ENCODE measurements at places on chromosomes 2 and 18.
A peak's percentile ranks its signal among the peaks of the same experiment; 100 is the strongest.

GRCh38 chr2:16621316-16621715, 44.3 kb downstream of the CYRIA start:
- no peak for DNase-seq

- DNase-seq: no peak
Observed at GRCh38 chr2:109407276-109408042, 206.3 kb downstream of the SEPTIN10 start.

- DNase-seq: no peak
Observed at GRCh38 chr2:214648520-214648919, 161.0 kb downstream of the BARD1 start.

DNA sequence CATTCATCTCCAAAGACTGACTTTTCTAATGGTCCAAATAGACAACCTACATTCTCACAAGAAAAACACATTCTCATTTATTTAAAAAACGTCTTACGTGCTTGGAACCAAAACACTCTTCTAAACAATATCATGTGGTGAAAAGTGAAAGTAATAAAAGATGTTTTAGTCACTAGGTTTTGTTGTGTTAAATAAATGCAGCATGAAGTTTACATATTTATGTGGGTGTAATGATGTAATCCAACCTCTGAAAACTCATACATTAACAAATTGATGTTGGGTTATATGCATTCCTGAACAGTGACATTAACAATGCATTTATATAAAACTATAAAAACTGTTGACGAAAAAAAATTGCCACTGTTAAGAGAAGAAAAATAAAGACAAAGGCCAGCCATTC, 55.1 kb upstream of the ACVR2A start:
- DNase-seq: no peak

DNA sequence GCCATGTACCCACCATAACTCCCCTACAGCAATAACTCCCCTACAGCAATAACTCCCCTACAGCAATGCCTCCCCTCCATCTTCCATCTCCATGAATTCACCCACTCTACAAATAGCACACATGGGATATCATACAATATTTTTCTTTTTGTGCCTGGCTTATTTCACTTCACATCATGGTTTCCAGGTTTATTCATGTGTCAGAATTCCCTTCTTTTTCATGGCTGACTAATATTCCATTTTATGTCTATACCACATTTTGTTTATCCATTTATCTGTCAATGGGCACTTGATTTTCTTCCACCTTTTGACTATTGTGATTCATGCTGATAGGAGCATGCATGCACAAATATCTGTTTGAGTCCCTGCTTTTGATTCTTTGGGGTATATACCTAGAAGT, 178.3 kb downstream of the SMAD7 start:
- DNase-seq: no peak

GRCh38 chr18:46770708-46771107, 13.9 kb upstream of the ST8SIA5 start:
- no peak for DNase-seq

DNA sequence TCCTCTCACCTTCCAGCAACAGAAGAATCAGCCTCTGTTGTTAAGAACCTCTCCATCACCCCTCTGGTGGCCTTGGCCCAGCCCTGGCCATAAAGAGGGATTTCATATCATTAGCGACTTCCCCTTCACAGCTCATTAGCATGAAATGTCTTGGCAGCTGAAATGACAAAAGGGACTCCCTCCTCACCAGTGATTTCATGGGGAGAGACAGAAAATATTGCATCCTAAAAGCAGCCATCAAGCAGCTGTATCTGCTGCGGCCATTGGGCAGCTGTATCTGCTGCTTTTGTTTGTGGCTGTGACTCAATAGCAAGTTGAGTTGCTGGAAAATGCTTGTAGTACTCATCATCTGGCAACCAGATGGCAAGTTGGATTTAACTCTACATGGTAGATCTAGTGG, 105.9 kb upstream of the RMDN2 start:
- DNase-seq: no peak

DNA sequence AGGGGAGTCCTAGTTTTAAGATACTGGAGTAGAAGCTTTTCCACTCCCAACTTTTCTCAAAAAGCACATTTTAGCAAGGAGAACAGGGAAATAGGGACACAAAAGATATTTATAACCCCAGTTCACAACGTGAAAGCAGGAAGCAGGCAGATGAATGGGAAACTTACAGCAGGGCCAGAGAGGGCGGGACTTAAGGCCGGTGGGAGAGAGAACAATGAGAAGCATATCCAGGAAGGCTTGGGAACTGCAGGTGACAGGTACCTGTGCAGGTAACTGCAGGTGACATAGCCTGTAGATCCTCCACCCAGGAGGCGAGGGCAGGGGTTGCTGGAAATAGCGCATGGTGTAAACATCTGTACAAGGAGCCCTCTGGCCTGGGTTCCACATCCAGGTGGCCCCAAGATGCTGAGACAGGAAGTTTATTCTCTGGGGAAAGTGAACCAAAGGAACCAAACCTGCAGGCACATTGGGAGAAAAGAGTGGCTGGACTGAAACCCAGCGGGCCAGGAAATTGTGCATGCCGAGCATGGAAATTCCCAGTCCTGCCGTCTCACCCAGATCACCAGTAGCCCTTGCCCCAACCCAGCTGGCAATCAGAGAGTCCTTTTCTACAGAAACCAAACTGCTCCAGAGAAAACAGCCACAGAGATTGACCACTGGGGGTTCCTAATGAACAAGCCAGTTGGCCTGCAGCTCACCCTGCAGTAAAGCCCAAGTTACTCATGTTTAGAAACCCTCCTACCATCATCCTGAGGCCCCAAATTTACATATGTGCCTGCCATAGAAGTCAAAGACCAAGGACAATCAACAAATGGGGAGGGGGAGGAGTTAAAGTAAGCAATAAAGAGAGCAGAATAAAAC, 24.3 kb upstream of the COL6A3 start:
- DNase-seq: peak; percentile 27

DNA sequence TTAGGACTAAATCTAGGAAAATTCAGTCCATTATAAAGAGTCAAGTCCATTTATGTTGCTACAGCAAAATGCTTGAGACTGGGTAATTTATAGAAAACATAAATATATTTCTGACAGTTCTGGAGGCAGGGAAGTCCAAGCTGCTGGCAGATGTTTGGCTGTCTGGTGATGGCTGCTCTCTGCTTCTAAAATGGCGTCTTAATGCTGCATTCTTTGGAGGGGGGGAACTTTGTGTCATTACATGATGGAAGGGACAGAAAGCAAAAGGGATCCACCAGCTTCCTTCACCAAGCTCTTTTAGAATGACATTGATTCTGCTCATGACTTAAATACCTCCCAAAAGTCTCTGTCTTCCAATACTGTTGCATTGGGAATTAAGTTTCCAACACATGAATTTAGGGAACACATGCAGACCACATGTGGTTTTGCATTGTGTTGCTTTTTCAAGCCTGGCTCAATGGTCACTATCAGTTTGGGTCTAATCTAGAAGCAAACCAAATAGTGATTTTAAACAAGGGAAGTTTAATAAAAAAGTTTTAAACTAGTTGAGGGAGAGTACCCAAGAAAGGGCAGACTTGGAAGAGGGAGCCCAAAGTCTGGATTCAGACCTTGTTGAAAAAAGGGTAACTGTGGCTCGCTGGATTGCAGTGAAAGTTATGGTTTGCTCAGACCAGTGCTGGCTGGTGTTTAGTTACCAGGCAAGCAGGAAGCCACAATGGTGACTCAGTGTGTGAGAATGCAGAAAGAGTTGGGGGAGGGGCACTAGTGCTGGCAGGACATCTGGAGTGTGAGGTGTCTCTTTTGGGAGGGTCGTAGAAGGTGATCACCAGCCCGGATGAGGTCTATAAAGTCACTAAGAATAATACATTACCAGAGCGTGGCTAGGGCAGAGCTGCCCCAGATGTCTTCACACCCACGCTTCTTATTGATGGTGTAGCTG, 30.8 kb downstream of the C18orf54 start:
- peak; percentile 30 for DNase-seq

DNA sequence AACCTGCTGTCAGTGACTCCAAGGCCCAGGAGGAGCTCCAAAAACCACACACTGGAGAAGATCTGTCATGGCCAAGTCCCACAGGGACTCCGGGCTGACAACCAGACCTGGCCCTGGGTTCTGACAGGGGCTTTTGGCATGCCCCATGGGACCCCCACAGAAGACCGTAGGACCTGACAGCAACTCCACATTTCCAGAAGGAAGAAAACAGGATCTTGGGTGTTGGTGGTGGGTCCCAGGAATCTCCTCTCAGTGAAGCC, 275.9 kb upstream of the HS6ST1 start:
- no peak for DNase-seq

DNA sequence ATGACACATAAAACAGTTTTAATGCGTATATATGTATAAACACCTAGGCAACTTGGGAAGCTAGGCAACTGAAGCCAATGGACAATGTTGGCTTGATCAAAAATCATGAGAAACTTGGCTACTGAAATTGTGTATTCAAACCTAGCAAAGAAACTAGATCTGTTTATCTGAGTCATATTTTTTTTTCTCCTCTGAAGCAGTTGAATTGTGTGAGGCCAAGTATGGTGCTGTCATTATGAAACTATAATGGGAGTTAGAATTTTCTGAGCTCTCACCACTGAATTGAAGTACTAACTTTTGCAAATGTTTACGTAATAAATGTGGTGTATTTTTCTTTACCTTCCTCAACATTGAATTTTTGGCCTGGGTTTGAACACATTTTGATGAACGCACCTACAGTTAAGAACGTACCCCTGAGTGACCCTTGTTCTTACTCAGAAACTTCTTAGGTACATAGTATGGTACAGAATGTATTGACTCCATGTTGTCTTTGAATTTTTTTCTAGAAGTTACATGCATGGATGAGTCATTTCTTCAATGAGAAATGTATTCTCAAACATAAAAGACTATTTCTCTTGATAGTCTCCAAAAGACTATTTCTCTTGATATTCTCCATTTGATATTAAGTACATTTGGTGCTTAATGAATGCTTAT, 23.8 kb downstream of the CD28 start:
- no peak for DNase-seq

GRCh38 chr2:204110338-204110741, 173.8 kb downstream of the ICOS start:
- DNase-seq: peak; percentile 72

DNA sequence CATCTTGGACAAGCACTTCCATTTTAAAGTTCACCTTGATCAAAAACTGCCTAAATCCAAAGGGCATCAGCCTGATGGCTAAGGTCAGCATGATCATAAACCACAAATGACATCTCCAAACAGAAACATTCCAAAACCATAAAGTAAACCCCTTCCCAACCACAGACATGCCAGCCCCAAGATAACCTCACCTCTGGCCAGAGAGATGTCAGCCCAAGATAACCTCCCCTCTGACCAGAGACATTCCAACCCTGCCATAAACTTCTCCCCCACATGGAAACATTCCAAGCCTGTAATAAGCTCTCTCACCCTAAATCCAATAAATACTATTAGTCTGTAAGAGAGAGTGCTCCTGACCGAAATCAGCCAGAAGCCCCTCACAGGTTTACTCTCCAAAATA, 18.6 kb upstream of the MARCO start:
- DNase-seq: no peak

GRCh38 chr2:90221300-90221651, 1529.8 kb downstream of the RPIA start:
- DNase-seq: no peak

- no peak for DNase-seq
Observed at GRCh38 chr2:203185864-203186263, 53.0 kb upstream of the CYP20A1 start.

DNA sequence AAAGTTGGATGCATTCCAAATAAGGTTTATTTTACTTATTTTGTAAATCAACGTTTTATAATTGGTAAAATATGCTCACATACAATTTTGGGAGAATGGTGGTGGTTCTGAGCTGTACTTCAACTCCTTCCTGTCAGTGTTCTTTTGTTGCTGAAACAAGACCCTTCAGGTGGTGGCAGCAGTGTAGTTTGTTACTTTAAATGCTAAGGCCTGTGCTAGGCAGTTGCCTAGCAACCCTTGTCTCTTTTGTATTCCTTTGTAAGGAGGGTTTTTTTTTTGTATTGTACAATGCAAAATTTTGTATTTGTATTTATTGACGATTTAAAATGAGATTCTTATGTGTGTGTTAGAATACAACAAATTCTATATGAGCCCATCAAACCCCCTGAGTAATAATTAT, 166.0 kb upstream of the FAM98A start:
- no peak for DNase-seq

- no peak for DNase-seq
Observed at GRCh38 chr18:57015451-57015850, 131.4 kb upstream of the BOD1L2 start.

DNA sequence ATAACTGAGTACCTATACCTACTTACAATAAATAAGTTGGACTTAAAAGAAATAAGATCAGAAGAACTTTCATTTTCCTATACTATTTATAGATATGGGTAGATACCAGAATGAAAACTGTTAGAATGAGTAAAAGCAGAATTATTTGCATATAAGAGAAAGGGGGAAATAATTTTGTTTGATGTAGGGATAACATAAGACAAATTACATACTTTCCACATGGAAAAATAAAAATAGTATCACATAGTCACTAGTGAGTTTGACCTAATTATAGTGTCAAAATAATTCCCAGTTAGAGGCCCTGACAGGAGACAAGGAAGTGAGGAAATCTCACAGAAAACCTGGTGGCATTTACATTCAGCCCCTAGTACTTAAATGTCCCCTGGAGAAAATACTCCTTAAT, 28.6 kb downstream of the KCMF1 start:
- no peak for DNase-seq

GRCh38 chr2:9656270-9656766, 25.5 kb upstream of the YWHAQ start:
- peak; percentile 79 for DNase-seq

DNA sequence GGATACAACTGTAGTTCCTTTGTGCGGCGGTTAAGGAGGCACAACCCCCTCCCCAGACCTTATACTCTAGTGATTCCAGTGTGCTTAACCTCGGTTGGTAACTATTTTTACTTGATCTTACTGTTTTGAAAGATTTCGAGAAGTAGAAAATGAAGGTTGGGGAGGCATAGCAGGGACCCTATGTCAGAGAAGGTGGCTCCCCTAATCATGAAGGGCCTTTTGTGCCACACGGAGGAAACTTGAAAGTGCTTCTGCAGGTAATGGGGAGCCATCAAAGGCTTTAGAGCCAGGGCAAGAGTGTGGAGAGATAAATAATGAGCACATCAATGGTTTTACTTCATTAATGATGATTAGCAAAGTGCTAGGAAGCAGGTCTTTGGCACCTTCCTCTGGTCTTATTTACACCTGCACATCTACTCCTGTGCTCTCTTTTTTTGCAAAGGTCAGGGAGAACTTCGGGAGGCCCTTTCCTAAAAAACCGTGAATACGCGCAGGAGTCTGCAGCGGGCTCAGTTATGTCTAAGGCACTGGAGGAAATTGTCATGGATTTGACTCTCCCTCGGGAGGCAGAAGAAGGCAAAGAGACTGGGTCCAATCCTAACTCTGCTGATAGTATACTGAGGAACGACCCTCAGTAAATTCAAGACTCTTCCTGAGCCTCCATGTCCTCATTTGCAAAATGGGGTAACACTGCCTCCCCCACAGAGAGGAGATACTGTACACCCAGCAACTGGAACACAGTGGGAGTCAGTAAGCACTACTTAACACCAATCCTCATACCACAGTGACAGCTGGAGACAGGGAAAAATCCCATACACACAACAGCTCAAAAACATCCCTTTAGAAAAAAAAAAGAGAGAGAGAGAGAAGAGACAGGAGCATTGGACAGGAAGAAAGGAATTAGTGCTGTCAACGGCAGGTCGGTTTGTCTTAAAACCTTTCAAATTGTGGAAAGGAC, 81.6 kb downstream of the DDX1 start:
- no peak for DNase-seq

GRCh38 chr2:120269076-120269744, 16.6 kb downstream of the RALB start:
- no peak for DNase-seq

- peak; percentile 61 for DNase-seq
Observed at GRCh38 chr2:161077367-161078210, 82.6 kb upstream of the TANK start.

- no peak for DNase-seq
Observed at GRCh38 chr18:63831080-63831788, 56.0 kb downstream of the SERPINB7 start.

Data from activated CD4-positive, alpha-beta T cell treated with anti-CD3 and anti-CD28 coated beads, Interleukin-2, amount 50 U/mL, for 48 hours (primary cell).